ENCODE measurements at places on chromosomes 12 and 14. TPM values are rescaled to one million over a fixed set of nuclear protein-coding genes. Genes with fewer than 3 reads are reported as not detected.
A peak's percentile ranks its signal among the peaks of the same experiment; 100 is the strongest.

WASHC4 gene
- polyA plus RNA-seq = 25.5 TPM

ADAMTS20 gene
- not detected for polyA plus RNA-seq

GYS2 gene
- not detected for polyA plus RNA-seq

RTL1 gene
- not detected for polyA plus RNA-seq

- no peak for DNase-seq
Observed at GRCh38 chr12:122866379-122866778, 29.5 kb downstream of the VPS37B start.

- DNase-seq = no peak
Observed at GRCh38 chr12:46549527-46550265, 177.1 kb upstream of the SLC38A2 start.

CLMN gene
- 0.07 TPM for polyA plus RNA-seq

DNA sequence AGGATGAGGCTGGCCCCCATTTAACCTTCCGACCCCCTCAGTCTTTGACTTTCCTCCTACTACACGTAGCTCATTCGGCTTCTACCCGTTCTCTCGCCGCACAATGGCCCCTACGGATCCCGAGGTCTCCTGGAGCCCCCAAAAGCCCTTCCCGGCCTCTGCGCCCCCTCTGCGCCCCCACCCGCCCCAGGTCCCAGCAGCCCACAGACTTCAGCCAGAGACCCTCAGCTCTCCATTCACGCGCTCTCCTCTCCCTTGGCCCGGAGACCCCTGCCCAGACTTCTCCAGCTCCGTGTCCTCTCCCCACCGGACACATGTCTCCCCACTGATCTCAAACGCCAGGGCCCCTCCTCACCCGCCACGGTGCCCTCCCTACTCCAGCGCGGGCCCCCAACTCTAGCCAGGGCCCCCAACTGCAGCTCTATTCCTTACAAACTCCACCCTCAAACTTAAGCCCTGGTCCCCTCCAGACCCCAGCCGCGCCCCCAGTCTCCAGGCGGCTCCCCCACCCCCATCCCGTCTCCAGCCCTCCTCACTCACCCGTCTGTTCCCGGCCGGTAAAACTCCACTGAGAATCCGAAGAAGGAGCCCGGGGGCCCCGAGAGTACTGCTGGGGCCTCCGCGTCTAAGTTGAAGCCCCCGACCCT, 502 bp downstream of the ITGA5 start:
- no peak for DNase-seq

DNA sequence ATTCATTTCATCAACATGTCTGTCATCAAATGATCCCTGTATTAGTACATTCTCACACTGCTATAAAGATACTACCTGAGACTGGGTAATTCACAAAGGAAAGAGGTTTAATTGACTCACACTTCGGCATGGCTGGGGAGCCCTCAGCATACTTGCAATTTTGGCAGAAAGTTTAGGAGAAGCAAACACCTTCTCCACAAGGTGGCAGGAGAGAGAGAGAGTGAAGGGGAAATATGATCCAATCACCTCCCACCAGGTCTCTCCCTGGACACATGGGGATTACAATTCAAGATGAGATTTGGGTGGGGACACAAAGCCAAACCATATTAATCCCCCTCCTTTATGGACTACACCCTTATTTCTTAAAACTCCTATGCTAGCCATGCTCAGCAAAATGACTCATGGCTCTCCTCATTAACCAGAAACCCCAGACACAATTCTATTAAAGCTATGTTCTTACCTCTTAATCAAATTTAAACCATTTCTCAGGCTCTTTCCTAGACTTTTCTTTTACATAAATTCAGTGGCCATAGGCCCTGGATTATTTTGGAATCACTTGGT, 932.3 kb downstream of the FLRT2 start:
- no peak for DNase-seq

DNA sequence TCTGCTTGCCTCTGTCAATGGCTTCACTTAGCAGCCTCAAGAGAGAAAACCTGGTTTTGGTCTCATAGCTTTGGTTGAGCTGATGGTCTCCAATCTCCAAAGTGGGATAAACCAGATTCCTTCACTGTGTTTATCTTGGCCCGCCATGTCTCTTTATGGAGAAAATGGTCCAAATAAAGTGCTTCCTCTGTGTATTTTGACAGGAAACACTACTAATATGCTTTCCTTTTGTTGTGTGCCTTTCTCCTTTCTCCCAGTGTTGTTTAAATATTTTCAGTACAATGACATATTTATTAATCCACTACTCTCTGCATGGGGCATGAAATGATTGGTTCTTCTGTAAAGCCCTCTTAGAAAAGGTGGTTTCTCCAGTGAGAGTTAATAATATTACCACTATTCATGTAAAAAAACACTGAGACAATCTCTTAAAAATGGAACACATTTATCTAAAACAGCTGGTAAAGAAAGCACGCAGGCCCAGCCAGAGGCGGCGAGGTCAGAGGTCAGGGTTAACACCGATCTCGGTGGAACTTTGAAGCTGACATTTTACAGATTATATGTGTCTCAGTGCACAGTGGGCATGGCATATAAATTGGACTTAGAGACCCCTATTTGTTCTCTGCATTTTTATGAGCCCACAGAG, 24.2 kb downstream of the TMEM30B start:
- DNase-seq = no peak

DNA sequence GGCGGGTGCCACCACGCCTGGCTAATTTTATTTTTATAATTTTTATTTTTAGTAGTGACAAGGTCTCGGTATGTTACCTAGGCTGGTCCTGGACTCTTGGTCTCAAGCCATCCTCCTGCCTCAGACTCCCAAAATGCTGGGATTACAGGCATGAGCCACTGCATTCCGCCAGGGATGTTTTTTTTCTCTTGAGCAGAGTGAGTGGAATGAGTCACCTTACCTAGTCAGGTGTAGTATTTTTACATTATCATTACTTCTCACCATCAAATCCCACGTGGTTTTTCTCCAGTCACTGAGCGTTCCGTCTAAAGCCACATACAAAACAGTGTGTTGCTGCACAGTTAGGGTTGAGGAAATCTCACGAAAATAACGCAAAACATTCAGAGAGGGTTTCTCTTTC, 870 bp upstream of the TBPL2 start:
- DNase-seq = no peak

- no peak for DNase-seq
Observed at GRCh38 chr14:31209605-31210004, 2.0 kb upstream of the HECTD1 start.

SIX6 gene
- not detected for polyA plus RNA-seq

GRCh38 chr12:132270969-132271754, 58.2 kb downstream of the GALNT9 start:
- no peak for DNase-seq

DNA sequence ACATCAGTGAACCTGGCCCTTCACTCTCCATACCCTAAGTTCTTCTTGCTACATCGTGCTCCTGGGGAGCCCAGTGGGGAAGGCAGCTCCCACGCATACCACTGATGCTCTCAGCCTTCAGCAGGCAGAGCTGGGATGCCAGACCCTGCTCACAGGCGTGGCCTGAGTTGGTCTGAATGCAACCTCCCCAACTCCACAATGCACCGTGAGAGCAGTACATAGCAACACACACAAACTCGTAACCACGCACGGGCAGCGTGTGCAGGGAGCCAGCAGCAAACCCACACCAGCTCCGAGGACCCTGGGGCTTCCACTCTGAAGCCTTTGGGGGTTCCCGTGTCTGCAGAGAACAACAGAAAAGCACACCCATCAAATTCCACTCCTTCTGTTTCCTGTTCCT, 37.3 kb downstream of the ANO2 start:
- DNase-seq = no peak

C12orf50 gene
- not detected for polyA plus RNA-seq

GRCh38 chr14:93736378-93737014, 51.8 kb downstream of the PRIMA1 start:
- no peak for DNase-seq

GRCh38 chr14:68627868-68628604, 164.8 kb downstream of the ZFP36L1 start:
- DNase-seq = peak; percentile 63

EIF2S3B gene
- polyA plus RNA-seq = 0.88 TPM

GRCh38 chr14:34007902-34008301, 57.0 kb upstream of the EGLN3 start:
- no peak for DNase-seq

DNA sequence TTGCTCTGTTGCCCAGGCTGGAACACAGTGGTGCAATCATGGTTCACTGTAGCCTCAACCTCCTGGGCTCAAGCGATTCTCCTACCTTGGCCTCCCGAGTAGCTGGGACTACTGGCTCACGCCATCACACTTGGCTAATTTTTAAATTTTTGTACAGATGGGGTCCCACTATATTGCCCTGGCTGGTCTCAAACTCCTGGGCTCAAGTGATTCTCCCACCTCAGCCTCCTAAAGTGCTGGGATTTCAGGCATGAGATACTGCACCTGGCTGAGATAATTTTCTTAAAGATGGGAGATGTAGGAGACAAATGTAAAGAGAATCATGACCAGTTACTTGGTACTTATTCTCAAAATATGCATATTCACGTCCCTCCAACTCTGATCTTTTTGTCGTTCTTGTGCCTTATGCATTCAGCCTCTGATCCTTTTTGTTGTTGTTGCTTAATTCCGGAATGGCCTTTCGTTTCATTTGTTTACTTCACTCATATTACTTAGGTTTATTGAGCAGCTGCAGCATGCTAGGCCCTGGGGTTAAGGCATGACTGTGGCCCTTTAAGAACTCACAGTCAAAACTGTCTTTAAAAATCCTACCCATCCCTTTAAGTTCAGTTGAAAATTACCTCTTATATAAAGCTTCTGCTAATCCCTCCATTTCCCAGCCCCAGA, 8.9 kb downstream of the RBMS2 start:
- no peak for DNase-seq

DNA sequence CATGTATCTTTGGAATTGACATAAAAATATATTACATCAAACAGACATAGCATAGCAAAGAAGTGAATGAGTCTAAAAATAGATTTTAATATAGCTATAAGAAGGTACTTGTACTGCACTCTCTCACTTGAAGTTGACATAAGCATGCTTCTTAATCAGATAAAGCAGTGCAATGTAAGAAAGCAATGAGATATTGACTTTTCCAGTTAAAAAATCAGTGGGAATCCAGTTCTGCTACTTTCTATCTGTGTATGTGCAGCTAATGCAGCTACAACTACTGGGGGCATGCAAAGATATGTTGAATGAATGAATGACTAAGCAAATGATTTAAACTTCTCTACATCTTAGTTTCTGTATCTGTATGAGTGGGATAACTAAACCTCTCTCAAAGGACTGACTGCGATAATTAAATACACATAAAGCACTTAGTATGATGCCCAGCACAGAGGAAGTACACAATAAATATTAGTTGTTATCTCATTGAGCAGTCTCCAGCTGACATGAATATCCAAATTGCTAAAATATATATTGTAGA, 10.3 kb downstream of the WASHC3 start:
- no peak for DNase-seq

DNA sequence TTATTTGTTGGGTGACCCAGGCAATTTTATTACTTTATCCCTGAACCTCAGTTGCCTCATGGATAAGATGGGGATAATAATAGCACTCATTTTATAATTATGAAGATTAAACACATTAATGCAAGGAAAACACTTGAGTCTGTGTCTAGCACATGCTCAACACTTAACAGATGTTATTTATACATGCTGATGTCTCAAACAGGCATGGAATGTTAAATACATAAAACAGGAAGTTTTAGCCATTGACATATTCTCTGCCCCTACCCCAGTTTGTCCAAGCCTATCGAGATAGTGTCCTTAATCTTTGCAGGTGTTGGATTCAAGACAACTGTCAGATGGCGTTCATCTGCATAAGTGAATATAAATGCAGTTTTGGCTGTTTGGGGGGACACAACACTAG, 109.8 kb downstream of the SCAF11 start:
- DNase-seq = no peak
